ENCODE measurements at places on chromosomes 12 and 14.

- peaks cover 28% of the 10 kb centered on the region for H3K27me3 ChIP-seq
- H3K4me3 ChIP-seq = no peak overlapping the region
- H3K4me1 ChIP-seq = no peaks in the 10 kb centered on the region
These were observed 16.0 kb downstream of the PLD4 start for GRCh38 chr14:104940526-104941150.

- no peaks in the 10 kb centered on the region for H3K27me3 ChIP-seq
- no peak overlapping the region for H3K27ac ChIP-seq
- H3K4me1 ChIP-seq = peaks cover 47% of the 10 kb centered on the region
These were observed 73.9 kb upstream of the HIF1A start for GRCh38 chr14:61621444-61621843.

DNA sequence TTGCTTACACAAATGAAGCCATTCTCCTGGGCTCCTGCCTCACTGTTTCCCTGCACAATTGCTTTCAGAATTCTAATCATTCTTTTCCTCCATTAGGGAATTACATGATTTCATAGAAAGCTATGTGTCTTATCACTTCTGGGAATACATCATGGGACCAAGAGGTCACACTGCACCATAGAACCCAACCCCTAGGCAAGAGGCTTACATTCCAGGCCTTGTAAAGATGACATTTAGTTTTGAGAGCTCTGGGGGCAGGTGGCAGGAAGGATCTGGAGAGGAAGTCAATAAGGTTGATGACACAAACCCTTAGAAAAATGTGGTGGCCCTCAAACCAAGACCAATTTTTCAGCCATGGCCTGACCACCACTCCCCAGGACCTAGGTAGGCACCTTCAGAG lies 57.1 kb downstream of the NUAK1 start:
- H3K36me3 ChIP-seq = no peaks in the 10 kb centered on the region
- no peak for DNase-seq
- no peaks in the 10 kb centered on the region for H3K4me1 ChIP-seq

DNA sequence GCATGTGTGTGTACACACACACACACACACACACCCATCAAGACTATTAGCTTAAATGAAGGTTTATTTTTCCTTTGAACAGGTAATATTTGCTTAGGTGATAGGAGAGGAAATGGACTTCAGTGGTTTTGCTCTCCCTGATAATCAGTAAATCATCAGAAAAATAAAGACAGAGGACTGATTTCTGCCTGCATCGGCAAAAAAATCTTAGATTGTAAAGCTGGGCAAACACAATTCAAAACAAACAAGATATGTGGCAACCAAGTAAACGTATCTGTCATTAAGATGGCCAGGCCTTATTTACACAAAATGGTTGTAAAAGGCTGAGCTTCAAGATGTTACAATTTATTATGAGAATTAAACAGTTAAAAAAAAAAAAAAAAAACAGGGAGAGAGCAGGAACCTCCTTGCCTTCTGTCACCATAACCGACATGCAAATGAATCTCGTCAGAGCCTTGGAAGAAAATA lies 31.3 kb downstream of the PRKD1 start:
- DNase-seq = no peak
- no peak overlapping the region for H3K4me3 ChIP-seq
- no peaks in the 10 kb centered on the region for H3K4me1 ChIP-seq
- no peak overlapping the region for H3K27ac ChIP-seq
- no peaks in the 10 kb centered on the region for H3K27me3 ChIP-seq
- H3K36me3 ChIP-seq = no peaks in the 10 kb centered on the region

DNA sequence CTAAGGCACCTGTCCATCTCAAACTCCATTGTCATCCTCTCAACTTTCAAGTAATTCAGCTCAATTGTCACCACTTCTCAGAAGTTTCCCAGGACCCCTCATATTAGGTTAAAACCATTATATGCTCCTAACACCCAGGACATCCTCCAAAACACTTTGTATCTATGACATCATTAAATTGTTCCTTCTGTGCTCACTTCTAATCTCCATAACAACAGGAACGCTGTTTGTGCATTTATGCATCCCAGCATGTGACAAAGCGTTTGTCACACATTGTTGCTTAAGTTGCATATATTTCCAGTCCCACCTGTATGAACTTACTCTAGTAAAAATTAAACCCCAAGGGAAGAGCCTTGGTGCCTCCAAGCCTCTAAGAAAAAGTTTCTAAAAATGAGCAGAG lies 133.9 kb downstream of the TBX5 start:
- DNase-seq = no peak
- H3K27me3 ChIP-seq = no peaks in the 10 kb centered on the region
- H3K4me3 ChIP-seq = no peak overlapping the region
- no peaks in the 10 kb centered on the region for H3K36me3 ChIP-seq
- no peak overlapping the region for H3K27ac ChIP-seq

- peaks cover 13% of the 10 kb centered on the region for H3K27me3 ChIP-seq
- no peak overlapping the region for H3K27ac ChIP-seq
- peaks cover 12% of the 10 kb centered on the region for H3K4me1 ChIP-seq
- no peak for DNase-seq
- no peak overlapping the region for H3K4me3 ChIP-seq
These were observed 232.9 kb downstream of the SPTSSA start for GRCh38 chr14:34229140-34229539.

GRCh38 chr14:66351310-66351709 lies 134.9 kb upstream of the CCDC196 start:
- no peaks in the 10 kb centered on the region for H3K4me1 ChIP-seq
- no peaks in the 10 kb centered on the region for H3K27me3 ChIP-seq
- H3K4me3 ChIP-seq = no peak overlapping the region
- DNase-seq = no peak
- H3K27ac ChIP-seq = no peak overlapping the region

DNA sequence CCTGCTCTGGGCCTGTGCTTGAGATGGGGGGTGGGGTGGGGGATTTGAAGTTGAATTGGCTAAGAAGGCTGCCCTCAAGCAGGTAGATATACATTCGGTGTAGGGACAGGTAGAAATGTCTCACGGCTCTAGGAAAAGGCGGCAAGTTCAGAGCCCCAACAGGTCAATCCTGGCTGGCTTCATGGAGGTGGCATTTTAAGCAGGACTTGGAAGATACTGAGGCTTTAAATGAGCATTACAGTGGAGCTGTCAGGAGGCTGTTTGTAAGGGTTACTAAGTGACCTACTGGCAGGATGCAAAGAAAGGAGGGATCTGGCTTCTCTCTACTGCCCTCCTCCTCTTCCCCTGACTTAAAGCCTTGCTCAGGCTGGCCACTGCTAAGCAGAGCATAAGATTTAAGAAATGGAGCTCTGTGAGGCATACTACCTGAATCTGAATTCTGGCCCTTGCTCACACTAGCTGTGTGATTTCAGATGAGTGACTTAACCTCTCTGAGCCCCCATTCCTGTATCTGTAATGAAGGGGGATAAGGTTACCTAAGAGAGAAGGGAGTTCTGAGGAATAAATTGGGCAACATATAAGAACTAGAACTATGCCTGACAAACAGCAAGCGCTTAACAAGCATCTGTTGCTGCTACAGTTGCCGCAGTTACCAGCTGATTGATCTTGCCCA lies 61.6 kb downstream of the SLC24A4 start:
- no peak overlapping the region for H3K4me3 ChIP-seq
- no peak overlapping the region for H3K27ac ChIP-seq

DNA sequence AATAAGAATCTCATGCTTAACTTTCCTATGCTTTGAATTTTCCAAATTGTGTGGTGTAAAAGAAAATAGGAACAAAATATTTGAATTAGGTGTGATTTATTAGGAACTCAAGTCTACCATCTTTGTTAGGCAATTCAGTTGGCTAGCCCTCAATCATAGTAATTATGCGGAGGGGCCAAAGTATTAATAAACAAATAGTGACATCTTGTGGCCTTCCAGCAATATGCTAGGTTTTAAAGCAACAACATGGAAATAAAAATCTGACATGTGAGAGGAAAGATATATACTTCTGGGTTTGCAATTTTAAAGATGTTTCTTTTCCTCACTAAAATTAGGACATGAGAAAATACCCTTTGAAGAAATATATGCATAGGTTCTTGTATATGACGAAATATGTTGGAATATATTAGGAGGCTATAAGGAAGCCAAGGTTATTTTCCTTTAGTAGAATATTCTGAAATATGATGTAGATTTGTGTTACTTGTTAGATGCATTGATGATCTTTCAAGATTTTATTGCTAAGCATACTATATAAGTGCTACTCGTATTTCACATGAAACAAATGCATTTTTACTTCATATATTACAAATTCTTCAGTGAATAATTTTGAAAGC lies 200.4 kb downstream of the PTPRO start:
- H3K27me3 ChIP-seq = peaks cover 37% of the 10 kb centered on the region
- no peaks in the 10 kb centered on the region for H3K36me3 ChIP-seq
- no peak overlapping the region for H3K4me3 ChIP-seq
- H3K4me1 ChIP-seq = peaks cover 2% of the 10 kb centered on the region
- H3K27ac ChIP-seq = no peak overlapping the region

GRCh38 chr12:5571115-5571514 lies 139.2 kb downstream of the NTF3 start:
- H3K27ac ChIP-seq = no peak overlapping the region
- no peaks in the 10 kb centered on the region for H3K27me3 ChIP-seq
- no peak overlapping the region for H3K4me3 ChIP-seq
- no peak for DNase-seq
- H3K4me1 ChIP-seq = no peaks in the 10 kb centered on the region

DNA sequence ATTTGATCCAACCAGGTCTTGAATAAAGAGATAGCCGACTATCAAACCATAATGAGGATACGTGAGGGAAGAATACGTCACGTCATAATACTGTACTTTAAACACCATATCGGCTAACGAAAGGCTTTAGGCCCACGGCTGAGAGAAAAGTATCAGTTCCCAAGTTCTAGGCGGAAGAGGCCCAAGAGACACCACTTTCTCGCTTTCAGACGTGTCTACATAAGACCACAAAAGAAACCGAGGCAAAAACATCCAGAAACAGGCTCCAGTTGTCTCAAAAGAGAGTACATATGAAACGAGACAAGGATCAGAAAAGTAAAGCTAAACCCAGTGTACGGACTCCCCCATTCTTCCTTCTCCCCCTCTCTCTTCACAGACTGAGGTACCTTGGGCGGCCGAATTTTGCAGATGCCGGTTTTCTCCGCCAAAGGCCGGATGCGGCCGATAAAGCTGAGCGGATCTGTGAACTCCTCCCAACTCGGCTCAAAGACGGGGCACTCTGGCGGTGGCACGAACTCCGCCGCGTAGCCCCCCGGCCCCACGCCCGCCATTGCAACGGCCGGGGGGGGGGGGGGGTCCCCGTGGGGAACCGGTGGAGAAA lies 479 bp downstream of the KDM5A start:
- peak overlapping the region; percentile 90 for H3K4me3 ChIP-seq
- DNase-seq = peak; percentile 70
- H3K4me1 ChIP-seq = peaks cover 39% of the 10 kb centered on the region
- H3K27ac ChIP-seq = peak overlapping the region; percentile 98
- H3K36me3 ChIP-seq = peaks cover 38% of the 10 kb centered on the region
- no peaks in the 10 kb centered on the region for H3K27me3 ChIP-seq

DNA sequence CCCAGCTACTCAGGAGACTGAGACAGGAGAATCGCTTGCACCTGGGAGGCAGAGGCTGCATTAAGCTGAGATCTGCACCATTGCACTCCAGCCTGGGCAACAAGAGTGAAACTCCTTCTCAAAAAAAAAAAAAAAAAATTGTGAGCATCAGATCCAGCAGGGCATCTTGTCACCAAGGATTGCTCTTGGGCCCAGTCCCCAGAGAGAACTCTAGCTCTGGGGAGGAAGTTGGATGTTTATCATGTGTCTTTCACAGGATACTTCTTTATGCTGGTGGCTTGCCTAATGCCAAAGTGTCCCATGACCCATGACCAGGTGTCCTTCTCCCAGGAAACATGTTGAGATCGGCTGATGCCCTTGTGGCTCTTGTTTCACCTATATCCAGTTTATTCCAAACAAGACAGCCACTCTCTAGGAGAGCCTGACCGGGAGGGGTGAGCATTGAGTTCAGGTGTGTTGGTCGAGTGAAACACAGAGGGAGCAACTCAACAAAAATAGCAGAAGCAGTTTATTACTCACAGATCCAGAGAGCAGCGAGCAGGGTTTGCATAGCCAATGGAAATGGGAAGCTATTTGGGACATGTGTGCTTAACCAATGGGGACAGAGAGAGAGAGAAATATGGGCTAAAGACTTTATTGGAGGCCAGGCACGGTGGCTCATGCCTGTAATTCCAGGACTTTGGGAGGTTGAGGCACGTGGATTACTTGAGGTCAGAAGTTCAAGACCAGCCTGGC lies 6.6 kb upstream of the TCHP start:
- H3K27me3 ChIP-seq = no peaks in the 10 kb centered on the region
- H3K27ac ChIP-seq = no peak overlapping the region
- H3K4me1 ChIP-seq = peaks cover 38% of the 10 kb centered on the region
- no peak for DNase-seq
- H3K4me3 ChIP-seq = no peak overlapping the region

DNA sequence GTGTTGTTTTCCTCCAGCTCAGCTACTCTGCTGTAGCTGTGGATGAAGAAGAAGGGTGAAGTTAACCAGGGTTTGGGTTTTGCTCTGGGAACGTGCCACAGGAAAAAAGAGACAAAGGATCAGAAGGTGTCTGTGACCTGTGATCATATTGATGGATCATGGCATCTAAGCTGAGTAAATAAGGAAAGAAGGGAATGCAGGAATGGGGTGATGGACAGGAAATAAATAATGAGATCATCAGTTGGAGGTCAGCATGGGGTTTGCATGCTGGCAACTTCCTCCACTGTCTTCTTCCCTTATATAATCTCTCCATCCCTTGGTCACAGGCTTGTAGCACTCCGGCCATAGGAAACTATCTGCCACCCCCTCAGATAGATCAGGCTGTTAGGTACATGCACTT lies 430.3 kb upstream of the PDE3A start:
- H3K4me3 ChIP-seq = no peak overlapping the region
- no peak for DNase-seq
- H3K27me3 ChIP-seq = no peaks in the 10 kb centered on the region
- no peaks in the 10 kb centered on the region for H3K36me3 ChIP-seq

DNA sequence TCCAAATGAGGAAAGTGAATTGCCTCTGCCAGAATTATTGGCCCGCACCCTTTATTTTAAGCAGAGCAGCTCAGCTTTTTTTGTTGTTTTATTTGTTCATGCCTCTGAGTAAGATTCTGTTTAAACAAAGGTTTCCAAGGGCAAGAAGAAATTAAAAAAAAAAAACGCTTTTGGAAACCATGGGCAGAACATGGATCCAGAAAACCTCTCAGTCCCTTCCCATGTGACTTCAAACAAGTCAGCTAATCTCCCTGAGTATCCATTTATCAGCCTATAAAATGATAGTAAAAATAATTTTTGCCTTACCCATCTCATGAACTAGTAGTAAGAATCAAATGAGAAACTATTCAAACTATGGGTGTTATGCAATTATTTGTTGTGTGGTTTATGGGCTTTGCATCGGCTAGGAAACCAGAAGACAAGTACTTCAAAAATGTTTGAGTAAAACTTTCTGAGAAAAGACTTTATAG lies 27.6 kb downstream of the KITLG start:
- no peak overlapping the region for H3K27ac ChIP-seq
- no peak overlapping the region for H3K4me3 ChIP-seq
- DNase-seq = no peak
- no peaks in the 10 kb centered on the region for H3K36me3 ChIP-seq
- no peaks in the 10 kb centered on the region for H3K4me1 ChIP-seq
- H3K27me3 ChIP-seq = no peaks in the 10 kb centered on the region

All from activated CD4-positive, alpha-beta memory T cell treated with anti-CD3 and anti-CD28 coated beads, Interleukin-2, amount 10 ng/mL, durations not matched to agents 7 days and 5 days (primary cell).